ENCODE measurements at places on chromosomes 5 and 9.

DNA sequence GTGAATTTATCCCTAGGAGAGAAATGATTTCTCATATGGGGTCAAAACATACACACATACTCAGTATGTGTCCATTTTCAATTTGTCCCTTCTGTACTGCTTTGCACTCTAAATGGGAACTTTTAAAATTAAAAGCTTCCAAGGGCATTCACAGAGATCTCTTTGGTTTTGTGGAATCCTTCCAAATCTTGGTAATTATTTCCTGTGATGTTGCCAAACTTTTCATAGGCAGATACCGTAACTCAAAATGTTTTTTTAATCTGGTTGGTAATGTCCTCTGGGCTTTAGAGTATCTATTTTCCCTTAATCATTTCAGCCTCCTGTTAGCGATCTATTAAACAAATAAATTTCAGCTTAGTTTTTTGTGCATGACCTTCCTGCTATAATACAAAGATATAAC, 282.4 kb downstream of the ARHGEF28 start:
- DNase-seq, result no peak

- DNase-seq, result no peak
These were observed 464.9 kb upstream of the BRINP1 start for GRCh38 chr9:119834064-119834620.

GRCh38 chr5:105882956-105883481, 1787.7 kb downstream of the EFNA5 start:
- DNase-seq, result no peak

DNA sequence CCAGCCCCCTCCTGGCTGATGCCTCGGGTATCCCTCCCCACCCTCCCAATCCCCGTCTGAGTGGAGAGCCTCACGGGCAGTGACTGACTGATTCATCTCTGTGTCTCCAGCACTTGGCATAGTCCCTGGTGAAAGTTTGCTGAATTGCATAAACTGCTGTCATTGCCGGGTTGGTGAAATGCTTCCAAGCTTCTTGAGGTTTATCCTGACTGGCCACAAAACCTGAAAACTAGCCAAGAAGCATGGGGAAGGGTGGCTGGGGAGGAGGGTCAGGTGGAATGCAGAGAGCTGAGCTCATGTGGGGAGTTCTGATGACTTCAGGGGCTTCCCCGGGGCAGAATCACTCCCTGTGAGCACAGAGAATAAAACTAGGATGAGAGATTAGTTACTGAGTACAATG, 56.9 kb upstream of the GGTA1 start:
- DNase-seq, result no peak

DNA sequence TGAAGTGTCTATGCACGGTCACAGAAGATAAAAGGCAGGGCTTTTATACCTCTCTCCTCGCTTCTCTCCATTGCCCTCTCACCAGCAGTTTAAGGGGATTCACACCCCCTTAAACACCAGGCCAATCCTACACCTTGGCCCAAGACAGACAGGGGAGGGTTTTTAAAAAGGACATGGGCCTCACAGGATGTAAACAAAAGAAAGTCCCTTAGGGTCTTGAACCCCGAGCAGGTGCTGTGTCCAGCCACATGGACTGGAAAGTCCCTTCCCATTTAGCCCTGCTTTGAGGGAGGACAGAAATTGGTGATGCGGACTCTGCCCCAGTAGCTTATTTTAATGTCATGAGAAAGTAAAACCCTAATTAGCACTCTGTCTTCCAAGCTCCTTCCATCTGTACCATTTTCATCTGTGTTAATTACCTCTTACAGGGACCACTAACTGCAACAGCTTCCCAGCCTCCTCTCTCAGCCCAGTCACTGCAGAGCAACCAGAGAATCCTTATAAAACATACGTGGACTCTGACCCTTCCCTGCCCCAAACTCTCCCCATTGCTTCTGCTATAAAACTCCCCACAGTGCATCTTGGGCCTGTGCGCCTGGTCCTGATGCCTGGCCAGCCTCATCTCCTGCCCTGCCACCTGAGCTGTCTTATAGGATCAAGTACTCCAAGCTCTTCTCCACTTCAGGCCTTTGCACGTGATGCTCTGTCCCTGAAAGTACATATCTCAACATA, 16.7 kb downstream of the WHRN start:
- no peak for DNase-seq

GRCh38 chr5:76663573-76663972, 40.4 kb upstream of the F2RL2 start:
- no peak for DNase-seq

DNA sequence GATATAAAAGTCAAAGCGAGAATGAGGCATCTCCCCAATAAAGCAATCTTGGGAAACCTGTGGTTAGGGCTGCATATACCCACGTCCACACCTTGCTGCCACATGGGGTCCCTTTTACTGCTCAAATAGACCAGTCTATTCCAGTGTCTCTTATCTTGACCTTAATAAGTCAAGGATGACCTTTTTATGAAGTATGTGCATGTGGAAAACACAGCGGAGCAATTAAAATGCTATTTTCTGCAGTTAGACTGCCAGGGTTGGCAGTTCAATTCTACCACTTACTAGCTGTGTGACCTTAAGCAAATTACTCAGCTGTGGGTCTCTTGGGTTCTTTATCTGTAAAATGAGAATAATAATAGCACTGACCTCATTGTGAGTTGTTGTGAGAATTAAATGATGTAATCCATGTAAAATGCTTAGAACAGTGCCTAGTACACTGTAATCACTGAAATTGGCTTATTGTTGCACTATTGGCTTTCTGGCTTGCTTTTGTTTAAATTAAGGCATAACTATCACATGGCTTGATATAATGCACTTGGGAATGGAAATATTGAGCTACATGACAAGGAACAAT, 67.8 kb upstream of the HSPB3 start:
- DNase-seq, result no peak
